ENCODE measurements at places on chromosomes 13 and 19.

- DNase-seq, result no peak
Measured at GRCh38 chr13:48559638-48560320, 26.9 kb upstream of the RCBTB2 start.

DNA sequence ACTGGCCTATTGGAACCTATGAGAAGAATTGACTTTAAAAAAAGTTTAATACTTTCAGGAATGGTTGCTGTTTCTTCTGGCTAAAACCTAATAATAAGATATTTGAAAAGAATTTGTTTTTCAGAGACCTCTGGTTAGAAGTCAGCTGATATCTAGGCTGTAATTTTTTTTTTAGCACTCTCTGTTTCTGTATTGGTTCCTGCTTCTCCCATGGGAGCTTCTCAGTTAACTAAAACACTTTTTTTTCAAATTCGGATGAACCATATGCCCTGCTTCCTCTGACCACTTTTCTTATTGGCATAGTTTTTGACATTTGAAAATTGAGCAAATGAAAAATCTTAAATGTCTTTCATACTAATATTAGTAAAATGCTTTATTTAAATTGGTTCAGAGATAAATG is 163.5 kb upstream of the SLC10A2 start:
- no peak for DNase-seq

DNA sequence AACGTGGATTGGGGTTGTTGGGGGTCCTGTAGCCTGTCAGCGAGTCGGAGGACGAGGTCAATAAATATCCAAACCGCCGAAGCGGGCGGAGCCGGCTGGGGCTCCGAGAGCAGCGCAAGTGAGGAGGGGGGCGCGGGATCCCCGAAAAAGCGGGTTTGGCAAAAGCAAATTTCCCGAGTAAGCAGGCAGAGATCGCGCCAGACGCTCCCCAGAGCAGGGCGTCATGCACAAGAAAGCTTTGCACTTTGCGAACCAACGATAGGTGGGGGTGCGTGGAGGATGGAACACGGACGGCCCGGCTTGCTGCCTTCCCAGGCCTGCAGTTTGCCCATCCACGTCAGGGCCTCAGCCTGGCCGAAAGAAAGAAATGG is 754 bp upstream of the SIX5 start:
- no peak for DNase-seq

GRCh38 chr13:67854990-67855389 is 624.9 kb upstream of the PCDH9 start:
- DNase-seq, result no peak

GRCh38 chr13:44364345-44365000 is 9.2 kb upstream of the SERP2 start:
- DNase-seq, result no peak

- peak; percentile 89 for DNase-seq
Measured at GRCh38 chr19:36604656-36605100, 435 bp upstream of the ZNF382 start.

DNA sequence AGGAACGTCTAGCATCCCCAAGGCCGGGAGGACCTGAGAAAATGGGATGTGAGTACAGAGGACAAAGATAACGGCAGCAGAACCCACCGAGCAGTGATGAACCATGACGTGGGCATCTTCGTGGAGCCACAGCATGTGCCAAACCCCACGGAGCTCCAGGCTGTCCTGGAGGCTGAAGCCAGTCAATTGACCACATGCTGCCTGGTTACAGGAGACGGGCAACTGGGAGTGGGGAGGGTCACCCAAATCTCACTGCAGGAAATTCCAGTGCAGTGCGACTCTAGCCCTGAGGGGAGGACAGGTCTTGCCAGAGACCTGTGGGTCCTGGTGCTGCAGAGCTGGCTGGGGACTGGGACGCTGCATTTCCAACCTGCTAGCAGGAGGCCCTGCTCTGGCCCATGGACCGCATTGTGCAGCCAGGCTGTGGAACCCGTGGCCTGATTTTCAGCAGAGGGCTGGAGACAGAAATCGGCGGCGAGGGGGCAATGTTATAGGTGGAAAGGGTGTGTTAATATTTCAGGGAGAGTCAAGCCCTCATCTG is 3.2 kb upstream of the GRTP1 start:
- DNase-seq, result no peak

- no peak for DNase-seq
Measured at GRCh38 chr13:25181597-25181996, 9.5 kb upstream of the AMER2 start.

GRCh38 chr13:28885181-28885580 is 65.0 kb downstream of the MTUS2 start:
- no peak for DNase-seq

DNA sequence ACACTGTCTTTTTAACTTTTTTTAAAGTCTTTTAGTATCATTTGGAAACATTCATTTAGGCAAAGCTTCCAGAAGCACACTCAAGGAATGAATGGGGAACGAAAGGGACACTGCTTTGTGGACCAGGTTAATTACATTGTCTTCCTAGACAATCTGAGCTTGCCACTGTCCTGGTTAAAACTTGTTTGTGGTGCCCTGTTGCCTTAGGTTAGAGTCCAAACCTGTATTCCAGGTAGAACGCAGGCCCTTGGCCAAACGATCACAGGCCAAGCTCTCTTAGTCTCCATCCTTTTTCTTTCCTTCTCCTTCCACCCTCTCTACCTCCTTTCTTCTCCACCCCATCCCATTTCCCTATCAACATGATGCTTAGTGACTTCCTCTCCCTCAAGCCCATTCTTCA is 66.8 kb downstream of the ERCC5 start:
- DNase-seq, result no peak

GRCh38 chr19:17244618-17245534 is 843 bp downstream of the NR2F6 start:
- peak; percentile 31 for DNase-seq

DNA sequence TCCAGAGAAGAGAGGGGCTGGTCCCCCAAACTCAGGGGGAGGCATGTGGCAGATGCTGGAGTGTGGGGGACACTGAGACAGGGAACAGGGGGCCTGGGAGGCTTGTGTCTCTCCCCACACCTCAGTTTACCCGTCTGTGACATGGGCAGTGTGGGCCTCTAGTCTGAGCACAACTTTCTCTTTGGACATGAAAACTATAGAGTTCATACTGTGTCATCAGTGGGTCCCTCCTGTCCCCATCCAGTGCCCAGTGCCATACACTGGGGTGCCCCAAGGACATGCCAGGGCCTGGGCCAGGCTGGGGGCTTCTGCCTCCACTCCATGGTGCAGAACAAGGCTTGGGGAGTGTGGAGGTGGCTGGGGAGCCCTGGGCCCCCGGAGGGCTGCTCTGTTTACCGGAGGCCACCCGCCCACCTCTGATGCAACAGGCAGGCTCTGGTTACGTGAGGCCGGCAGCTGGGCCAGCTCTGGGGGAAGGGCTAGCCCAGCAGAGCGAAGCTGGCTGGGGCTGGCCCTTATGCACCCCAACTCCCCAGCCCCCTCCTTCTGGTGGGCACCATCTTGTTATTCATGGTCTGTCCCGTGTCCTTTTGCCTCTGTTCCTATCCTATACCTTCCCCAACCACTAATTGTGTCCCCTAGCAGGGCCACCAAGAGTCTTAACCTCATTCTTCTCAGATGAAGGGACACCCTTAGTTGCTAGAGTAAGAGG is 1.9 kb upstream of the MEF2B start:
- DNase-seq, result no peak

- peak; percentile 18 for DNase-seq
Measured at GRCh38 chr19:40689339-40690049, 957 bp downstream of the NUMBL start.

- peak; percentile 87 for DNase-seq
Measured at GRCh38 chr19:17496337-17496997, 15.0 kb upstream of the PGLS start.

GRCh38 chr13:74316547-74316946 is 182.3 kb upstream of the KLF12 start:
- DNase-seq, result no peak

DNA sequence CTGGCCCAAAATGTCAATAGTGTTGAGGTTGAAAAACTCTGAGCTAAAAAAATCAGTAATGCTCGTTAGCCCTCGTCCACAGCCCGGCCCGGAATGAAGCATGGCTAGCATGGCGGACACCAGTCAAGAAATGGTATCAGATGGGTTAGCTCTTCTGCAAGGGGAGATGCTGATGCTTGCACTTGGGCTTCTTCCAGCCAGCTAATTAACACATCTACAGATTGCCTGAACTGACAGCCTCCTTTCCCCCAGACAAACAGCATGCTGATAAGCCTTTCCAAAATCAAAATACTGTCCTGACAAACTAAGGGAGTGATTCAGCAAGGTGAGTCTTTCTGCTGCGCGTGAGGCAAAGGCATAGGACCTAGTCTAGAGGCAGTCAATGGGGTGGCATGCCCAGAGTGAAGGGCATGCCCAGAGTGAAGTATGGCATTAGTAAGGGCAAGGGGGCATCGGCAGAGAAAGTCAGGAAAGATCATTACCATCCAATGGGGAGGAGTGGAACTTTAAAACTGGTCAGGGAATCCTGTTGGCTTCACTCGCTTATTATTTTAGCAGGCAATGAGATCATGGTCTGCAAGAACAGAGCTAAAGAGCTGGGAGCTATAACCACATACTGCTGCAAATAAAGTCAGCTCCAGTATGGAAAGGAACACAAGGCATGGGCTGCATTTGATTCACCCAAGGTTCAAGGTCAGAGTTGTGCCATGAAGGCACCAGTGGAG is 30.2 kb upstream of the UBE2L5 start:
- DNase-seq, result no peak

- DNase-seq, result no peak
Measured at GRCh38 chr19:31299665-31300064, 49.6 kb downstream of the TSHZ3 start.

DNA sequence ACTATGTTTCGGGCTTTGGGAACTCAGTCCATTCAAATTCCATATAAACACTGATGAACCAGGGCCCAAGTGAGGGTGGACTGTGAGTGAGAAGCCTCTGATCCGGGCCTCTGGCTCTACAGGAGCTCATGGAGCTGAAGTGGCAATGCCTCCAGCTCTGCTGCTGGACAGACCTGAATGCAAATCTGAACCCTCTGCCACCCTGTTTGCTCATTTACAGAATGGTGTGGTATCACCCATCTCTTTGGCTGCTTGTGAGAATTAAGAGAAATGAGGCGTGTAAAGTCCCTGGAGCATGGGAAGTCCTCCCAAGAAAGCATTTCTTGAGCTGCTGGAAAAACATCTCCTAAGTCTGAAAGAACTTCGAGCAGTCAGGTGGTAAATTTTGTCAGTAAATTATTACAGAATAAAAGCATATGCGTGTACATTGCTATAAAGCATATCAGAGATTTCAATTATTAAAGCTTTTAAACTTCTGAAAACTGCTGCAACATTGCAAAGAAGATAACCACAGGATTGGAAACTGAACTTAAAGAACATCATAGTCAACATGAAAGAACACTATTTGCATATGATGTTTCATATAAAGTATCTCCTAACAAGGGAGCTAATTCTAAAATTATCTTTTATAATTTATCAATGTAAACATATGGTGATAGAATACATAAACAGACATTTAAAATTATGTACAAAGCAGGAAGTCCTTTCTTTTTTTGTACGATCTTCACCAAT is 369.0 kb downstream of the UQCRFS1 start:
- DNase-seq, result no peak

GRCh38 chr19:46031781-46032596 is 8.8 kb downstream of the IGFL4 start:
- DNase-seq, result no peak

- DNase-seq, result no peak
Measured at GRCh38 chr13:31276421-31276820, 76.6 kb downstream of the B3GLCT start.

DNA sequence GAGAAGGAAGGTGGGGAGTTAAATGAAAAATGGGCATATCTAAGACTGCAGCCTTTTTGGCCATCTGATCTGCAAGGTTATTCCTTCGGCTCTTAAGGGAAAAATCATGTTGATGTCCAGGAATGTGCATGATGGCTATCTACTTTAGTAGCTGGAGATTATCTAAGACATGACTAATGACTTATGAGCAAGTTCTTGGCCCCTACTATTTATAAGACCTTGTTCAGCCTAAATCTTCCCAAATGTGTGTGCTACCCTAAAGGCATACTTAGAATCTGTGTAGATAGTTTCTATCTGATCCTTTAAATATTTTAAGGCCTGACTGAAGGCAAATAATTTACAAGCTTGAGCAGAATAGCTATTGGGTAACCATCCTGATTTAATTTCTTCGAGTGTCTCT is 41.8 kb upstream of the CD177 start:
- no peak for DNase-seq

DNA sequence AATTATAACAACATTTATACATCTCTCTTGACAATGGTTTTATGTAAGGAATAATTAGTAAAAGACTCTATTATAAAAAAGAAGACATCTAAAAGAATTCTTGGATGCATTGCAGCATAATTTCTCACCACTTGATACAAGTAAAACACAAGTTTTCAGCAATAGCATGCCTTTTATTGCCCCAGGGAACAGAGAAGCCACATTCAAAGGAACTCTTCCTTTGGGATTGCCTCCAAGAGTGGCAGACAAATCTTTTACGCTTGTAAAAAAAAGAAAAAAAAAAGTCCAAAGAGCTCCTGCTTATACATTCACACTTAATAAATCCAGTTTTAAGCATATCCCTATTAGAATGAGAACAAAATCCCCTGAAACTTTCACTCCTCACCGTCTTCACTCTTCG is 2357.8 kb upstream of the PCDH20 start:
- DNase-seq, result no peak

GRCh38 chr19:31863122-31863521 is 482.3 kb upstream of the ZNF507 start:
- no peak for DNase-seq

GRCh38 chr19:29812080-29812880 is 489 bp downstream of the CCNE1 start:
- peak; percentile 12 for DNase-seq

DNA sequence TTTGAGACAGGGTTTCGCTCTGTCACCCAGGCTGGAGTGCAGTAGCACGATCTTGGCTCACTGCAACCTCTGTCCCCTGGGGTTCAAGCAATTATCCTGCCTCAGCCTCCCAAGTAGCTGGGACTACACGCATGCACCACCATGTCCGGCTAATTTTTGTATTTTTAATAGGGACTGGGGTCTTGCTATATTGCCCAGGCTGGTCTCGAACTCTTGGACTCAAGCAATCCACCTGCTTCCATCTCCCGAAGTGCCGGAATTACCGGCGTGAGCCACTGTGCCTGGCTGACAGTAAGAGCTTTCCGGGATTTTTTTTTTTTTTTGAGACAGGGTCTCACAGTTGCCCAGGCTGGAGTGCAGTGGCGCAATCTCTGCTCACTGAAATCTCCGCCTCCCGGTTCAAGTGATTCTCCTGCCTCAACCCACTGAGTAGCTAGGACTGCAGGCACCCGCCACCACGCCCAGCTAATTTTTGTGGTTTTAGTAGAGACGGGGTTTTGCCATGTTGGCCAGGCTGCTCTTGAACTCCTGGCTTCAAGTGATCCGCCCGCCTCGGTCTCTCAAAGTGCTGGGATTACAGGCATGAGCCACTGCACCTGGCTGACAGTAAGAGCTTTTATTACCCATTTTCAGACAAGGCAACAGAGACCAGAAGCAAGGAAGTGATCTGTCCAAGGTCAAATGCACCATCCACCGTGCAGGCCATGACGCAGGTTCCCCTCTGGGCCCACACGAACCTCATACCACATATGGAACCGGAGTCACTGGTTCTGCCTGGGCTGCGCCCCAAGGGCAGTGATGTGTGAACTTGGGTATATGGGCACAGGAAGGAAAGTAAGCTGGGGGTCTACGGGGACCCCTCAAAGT is 21.0 kb downstream of the RFX1 start:
- peak; percentile 43 for DNase-seq

Measured in CD4-positive, alpha-beta T cell treated with Interleukin-6 for 4 hours (primary cell).